ENCODE measurements at places on chromosomes 2 and 18.

DNA sequence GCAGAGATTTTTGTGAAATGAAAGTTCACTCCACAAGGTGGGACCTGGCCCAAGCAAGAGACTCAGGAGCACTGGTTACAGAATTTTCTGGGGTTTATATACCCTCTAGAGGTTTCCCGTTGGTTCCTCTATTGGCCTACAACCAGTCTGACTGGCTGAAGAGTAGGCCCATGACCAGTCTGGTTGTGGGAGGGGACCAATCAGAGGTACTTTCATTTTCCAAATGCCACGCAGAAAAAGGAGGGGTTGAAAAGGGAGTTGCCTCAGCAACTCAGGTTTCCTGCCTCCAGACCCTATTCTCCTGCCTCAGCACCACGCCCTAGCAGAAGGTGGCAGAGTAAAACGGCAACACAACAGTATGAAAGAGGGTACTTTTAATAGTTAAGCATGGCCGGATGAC lies 98.4 kb downstream of the COLEC12 start:
- no peak for DNase-seq

DNA sequence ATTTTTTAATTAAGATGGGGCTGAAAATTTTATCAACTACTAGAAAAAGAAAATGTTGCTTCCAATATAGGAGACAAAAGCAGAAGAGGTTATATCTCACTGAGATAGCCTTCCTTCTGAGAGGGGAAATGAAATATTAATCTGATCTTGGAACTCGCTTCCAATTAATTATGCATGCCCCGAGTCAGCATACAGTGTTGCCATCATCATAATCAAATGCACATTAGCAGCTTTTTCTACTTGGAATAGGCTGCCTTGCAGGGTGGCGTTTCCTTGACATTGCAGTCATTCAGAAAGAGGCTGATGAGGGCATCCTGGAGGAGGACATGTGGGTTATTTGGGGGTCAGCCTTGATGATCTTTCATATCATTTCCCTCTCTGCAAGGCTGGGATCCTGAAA lies 18.4 kb upstream of the RPL37A start:
- no peak for DNase-seq

GRCh38 chr2:231016566-231017230 lies 20.6 kb upstream of the C2orf72 start:
- no peak for DNase-seq

DNA sequence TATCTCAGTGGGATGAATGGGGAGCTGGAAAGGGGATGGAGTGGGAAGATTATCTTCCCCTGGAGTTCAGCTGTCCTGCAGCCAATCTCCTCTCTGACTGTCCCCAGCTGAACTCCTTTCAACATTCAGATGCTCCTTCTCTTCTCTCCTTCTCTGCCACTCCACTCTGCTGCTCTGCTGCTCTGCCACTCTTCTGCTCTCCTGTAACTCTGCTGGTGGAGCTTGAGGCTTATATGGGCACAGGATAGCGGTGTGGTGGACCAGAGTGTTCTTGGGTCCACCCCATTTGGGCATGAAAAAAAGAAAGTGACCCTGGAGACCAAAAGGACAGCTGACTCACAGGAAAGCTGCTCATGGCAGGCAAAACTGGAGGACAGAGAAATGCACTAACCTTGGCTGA lies 26.6 kb downstream of the FAHD2B start:
- DNase-seq, result no peak

GRCh38 chr2:25700221-25700660 lies 26.9 kb upstream of the DTNB start:
- DNase-seq, result peak; percentile 42

DNA sequence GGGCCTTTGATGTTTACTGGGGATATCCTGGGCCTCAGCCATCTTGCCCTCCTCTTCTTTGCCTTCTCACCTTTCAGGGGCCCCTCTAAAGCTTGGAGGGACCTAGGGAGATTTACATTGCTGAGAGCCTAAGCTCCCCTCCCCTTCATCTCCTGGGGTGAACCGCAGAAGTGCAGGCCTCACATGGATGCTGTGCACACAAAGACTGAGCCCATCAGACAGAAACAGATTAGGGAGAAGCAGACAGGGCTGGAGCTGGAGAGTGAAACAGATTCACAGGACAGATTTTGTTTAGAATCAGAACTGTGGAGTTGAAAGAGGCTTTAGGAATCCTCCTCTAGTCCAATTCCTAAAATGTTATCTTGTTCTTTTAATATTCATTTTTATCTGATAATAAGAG lies 3.4 kb upstream of the CDK5R2 start:
- no peak for DNase-seq

GRCh38 chr2:219628986-219629901 lies 1.8 kb downstream of the SLC4A3 start:
- DNase-seq, result no peak
